ENCODE measurements at places on chromosomes 1 and 21. TPM values are rescaled to one million over a fixed set of nuclear protein-coding genes. Genes with fewer than 3 reads are reported as not detected.

DNA sequence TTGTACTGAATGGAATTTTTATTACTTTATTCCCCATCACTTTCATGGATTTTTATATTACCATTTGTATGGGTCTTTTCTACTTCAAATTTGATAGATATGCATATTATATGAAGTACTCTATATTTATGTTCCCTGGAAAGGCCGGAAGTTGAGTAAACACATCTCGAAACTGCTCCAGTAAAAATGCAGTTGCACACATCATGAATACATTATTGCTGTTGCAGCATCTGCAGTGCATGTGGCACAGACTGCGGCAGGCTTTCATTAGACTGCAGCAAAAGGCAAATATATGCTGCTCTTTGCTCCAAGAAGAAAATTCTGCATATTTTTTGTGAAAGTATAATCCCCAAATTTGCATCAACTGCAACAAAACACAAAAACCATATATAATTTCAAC, 48.7 kb upstream of the LRRC7 start:
- DNase-seq: no peak

GRCh38 chr1:236636017-236636416, 31.7 kb upstream of the HEATR1 start:
- DNase-seq: no peak

- peak; percentile 92 for DNase-seq
Measured at GRCh38 chr1:54121482-54122134, 31.2 kb downstream of the CDCP2 start.

The GRHL3 gene
- total RNA-seq: not detected

The KCNE2 gene
- total RNA-seq: 2.2 TPM

The ELOVL1 gene
- total RNA-seq: 72.4 TPM

The GON4L gene
- 79.6 TPM for total RNA-seq

DNA sequence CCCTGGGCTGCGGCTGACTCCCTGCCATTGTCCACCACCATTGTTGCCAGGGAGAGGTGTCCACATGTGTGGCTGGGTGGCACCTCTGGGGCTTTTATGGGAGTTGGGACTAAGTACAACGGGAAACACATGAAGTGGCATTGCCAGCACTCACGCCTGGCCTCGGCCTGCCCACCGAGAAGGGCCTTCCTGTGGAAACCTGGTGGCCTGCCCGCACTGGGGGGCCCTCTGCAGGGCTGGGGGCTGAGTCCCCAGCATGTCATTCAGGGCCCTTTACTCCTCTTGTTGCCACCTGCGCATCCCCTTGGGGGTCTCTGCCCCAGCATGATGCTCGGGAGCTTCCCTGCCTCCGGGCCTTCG, 35.5 kb upstream of the RUNX3 start:
- no peak for DNase-seq

DNA sequence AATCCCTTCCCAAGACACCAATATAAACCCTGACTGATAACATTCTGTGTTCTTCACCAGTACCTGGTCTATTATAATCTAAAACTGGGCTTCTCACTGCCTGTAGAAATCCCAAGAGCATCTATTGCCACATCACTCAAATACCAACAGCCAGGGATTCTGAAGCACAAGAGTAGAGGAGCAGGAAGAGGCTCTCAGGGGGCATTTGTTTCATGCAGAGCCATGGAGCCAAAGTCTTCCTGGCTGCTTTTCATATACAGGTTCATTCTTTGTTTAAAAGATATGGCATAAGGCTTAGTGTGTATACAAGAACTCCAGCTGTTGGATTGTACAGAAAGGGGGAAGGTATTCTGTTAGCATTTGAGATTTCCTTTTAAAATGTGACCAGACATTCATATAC, 38.2 kb upstream of the USH2A start:
- no peak for DNase-seq
